Fibroblast of villous mesenchyme (primary cell): ENCODE measurements at places on chromosomes 5 and 9. TPM values are rescaled to one million over a fixed set of nuclear protein-coding genes. Genes with fewer than 3 reads are reported as not detected.

DNA sequence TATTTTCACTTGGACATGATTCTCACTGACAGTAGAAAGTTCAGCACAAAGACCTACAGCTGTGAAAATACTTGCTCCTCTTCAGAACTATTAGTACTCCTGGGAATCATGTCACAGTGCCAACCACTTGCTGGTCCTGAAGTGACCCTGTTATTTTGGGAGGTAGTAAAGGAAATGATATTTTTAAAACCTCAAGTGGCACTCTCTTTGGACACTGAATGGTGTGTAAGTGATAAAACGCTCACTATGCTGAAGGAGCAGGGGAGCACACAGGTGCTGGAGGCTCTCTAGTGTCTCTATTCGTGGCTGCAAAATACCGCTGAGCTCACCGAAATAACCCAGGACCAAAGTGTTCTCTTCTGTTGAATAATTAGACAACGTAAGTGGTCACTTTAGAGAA lies 76.9 kb upstream of the SPATA31D4 start:
- no peak for DNase-seq

- peak; percentile 68 for DNase-seq
These were observed 30.8 kb downstream of the SKP1 start for GRCh38 chr5:134145779-134146581.

- DNase-seq: no peak
These were observed 30.0 kb upstream of the MATR3 start for GRCh38 chr5:139263536-139263935.

DNA sequence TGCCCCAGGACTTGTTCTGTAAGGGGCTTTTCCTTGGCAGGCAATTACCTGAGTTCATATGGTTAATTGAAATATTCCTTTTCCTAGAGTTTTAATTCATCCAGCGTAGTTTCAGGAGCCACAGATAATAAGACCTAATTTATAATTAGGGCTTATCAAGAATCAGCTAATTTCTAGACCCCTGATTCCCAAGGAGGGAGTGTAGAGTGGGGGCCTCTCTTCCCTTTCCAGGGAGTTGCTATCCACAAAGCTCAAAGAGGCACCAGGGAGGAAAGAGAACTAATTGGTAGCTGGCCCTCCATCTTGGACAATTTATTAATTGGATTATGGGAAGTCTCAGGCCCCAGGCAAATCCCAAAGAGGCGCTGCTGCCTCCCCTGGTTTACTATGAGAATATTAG lies 75.8 kb upstream of the ZNF618 start:
- DNase-seq: no peak

DNA sequence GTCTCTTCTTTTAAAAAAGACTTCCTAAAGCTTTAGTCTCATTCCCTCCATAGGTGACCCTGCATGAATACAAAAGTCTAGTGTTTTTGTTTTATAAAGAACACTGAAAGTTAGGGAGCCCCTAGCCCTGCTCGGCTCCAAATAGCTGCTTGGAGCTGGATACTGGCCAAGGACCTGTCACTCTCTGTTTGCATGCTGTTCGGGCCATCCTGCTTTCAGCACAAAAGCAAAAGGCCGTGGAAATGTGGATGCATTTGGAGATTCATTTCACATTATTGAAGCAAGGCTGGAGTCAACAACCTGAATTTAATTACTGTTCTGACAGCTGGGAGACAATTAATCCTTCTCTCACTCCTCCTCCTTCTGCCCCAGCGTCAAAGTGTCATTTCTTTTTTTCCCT lies 151.7 kb upstream of the NMUR2 start:
- no peak for DNase-seq

DNA sequence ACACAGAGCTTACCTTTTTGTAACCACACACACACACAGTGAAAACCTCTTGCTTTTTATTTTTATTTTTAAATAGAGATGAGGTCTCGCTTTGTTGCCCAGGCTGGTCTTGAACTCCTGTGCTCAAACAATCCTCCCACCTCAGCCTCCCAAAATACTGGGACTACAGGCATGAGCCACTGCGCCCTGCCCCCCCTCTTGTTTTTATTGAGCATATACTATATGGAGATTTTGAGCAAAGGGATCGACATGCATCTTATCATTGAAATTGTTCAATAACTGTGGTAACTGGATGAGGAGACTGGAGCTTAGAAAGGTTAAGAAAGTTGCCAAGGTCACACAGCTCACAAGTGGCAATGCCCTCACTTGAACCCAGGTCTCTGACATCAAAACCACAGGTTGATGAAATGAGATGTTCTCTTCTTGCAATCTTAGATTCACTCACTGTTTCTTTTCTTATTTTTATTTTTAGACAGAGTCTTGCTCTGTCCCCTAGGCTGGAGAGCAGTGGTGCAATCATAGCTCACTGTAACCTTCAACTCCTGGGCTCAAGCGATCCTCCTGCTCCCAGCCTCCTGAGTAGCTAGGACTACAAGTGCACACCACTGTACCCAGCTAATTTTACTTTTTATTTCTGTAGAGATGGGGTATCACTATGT lies 26.8 kb upstream of the STXBP1 start:
- no peak for DNase-seq

CATSPER3 gene
- total RNA-seq: under 0.01 TPM in 1 of 2 replicates, not detected in the other

GRCh38 chr9:21889673-21890072 lies 87.2 kb downstream of the MTAP start:
- no peak for DNase-seq

- DNase-seq: peak; percentile 58
These were observed 57.2 kb downstream of the COL5A1 start for GRCh38 chr9:134698587-134699342.

DNA sequence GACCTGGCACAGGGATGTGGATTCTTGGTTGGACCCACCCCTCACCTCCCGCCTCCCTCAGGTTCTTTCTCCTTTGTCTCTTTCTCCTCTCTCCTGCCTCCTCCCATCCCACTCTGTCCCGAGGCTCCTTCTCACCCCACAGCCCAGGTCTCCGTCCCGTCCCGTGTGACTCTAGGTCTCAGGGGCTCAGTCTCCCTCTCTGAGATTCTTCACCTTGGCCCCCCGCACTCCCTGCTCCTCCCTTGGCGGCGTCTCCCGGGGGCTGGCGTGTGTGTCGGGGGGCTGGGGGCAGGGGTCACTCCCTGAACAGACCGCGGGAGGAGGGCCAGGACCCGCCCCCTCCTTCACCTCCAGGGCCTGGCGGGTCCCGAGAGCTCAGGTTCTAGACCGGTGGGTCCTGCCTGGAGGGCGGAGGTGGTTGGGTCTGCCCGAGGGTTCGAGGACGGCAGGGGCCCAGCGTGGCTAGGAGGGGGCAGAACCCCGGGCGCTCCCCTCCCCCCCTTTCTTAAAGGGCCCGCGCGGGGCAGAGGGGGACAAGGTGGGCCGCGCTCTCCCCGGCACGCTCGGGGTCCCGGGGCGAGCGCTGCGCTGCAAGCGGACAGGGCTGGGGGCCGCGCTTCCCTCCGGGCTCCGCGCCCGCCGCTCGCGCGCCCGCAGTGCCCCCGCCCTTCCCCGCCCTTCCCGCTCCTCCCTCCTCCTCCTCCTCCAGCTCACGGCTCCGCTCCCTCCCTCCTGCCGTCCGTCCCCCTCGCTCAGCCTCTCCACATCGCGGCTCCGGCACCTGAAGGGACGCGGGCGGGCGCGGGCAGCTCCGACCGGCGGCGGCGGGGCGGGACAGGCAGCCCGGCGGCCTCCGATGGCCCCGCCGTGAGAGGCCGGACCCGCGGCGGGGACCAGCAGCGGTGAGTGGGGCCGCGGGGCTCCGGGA lies at the start of gene PSD2:
Gene PSD2 (plus strand): TSS at position 735 of the 928 bp plus-strand sequence. CDS start 13,633 bp downstream, outside the sequence.
- no peak for DNase-seq

DNA sequence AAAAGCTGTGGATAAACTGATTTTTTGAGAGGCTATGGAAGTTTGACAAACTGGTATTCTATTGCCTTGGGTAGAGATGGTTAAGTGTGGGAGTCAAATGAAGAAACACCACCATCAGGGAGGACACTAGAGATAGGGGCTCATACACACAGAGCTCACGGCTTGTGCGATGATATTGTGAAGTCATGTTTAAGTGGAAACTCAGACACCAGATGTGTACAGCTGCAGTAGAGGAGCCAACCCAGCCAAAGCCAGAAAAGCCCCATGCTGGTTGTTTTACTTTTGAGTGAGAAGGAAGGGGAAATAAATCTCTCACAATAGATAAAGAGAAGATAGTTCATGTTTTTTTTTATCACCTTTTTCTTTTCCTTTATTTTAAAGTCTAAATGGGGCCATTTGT lies 377.7 kb downstream of the DMRT2 start:
- no peak for DNase-seq

KIF4B gene
- under 0.01 TPM in 1 of 2 replicates, not detected in the other for total RNA-seq

GRCh38 chr9:105385381-105385985 lies 62.4 kb upstream of the FSD1L start:
- DNase-seq: peak; percentile 66

DNA sequence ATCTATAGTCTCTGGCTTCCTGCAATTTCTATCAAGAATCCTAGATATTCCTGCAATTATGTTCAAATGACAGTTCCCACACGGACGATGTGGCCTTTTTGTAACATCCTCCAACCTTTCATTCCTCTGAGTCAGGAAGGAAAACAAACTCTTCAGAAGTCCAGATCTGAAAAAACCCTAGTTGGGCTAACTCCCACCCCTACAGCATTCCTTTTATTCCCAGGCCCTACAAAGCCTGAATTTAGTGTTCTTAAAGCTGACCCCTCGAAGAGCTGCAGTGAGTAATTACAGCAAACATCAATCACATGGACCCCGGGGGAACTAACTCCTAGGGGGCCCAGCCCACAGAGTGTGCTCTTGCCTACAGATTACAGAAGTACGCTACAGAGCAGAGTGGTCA lies 99.7 kb downstream of the SERINC5 start:
- DNase-seq: peak; percentile 34

DNA sequence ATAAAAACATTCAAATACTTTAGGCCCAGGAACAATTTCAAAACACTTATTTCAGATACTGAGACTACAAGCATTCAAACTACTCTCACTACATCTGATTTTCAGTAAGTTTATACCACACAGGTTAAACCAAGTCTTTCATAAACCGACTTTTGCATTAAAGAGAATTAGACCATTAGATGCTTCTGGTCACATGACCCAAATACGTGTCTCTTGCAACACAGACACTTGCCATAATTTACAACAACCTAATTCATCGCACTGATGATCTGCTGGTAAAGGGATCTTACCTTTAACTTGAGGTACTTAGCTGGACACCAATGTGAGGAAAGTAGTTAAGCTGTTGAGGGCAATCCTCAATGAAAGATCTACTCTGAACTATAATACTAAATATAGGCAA lies 3.2 kb downstream of the HNRNPH1 start:
- DNase-seq: peak; percentile 45

- no peak for DNase-seq
These were observed 72.5 kb downstream of the MRPS30 start for GRCh38 chr5:44881266-44881665.

OSMR gene
- 89.2 and 114 TPM in 2 replicates for total RNA-seq

DNA sequence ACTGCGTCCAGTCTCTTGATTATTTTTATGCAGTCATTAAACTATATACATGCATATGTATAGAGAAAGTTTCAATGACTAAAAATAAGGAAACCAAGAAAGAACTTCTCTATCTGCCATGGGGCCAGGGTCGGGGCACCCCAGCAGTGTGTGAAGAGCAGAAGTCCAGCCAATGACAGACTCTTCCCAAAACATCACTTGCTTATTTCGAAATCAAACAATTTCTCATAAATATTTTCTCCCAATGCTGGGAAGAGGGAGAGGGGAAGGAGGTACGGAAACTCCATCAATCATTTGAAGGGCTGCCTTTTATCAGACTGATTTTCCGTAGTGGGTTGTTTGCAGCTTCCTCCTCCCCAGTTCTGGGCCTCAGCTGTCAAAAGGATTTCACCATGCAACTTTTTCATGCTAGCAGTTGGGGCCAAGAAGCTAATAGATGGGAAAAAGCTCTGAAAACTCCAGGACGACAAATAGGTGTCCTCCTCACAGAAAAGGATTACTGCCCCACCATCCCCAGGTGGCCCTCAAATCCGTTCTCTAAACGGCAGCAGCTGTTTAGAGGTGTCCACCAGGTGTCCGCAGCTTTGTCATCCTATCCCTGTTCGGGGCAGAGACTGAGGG lies 617 bp upstream of the FPGS start:
- peak; percentile 61 for DNase-seq

DNA sequence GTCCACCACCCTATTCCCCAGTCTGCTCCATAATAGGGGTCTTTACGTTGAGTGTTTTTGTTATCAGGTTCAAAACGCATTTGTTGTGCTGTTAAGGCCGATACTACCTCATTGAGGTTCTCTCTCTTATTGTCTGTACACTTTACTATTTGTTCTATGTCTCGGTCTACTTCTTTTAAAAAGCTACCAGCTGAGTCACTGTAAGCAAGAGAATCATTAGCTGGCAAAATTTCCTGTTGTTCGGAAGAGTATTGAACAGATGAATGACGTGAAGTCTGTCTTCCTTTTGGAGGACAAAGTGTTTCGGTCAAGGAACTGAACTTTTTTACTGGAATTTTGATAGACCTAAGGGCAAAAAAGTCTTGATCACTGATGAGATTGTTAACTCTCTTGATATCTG lies 10.3 kb downstream of the LYSMD3 start:
- no peak for DNase-seq

GRCh38 chr5:135492319-135492626 lies 40.1 kb upstream of the TIFAB start:
- no peak for DNase-seq

DNA sequence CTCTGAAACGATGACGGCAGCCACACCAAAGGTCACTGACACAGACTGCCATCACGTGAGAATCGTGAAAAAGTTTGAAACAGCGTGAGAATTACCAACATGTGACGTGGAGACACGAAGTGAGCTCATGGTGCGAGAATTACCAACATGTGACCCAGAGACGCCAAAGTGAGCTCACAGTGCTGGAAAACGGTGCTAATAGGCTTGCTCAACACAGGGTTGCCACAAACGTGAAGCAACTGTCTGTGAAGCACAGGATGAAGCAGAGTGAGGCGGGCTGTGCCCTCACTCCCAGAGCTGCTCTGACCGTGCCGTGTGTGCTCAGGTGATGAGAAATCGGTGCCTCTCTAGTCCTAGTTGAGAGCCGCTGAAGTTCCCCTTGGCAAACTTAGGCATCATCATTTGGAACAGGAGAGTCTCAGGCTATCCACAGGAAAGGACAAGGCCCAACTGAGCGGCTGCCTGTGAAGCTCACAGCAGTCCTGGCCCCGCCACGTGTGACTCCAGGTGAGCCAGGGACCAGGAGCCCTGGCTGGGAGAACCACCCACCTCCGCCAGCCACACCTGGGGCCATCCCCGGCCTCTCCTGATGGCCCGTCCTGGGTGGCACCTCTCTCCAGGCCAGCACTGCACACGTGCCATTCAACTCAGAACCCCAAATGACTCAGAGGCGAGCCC lies 29.8 kb upstream of the SLC6A3 start:
- no peak for DNase-seq

HMGCS1 gene
- total RNA-seq: 220 and 234 TPM in 2 replicates

- no peak for DNase-seq
These were observed 26.9 kb downstream of the HMGCR start for GRCh38 chr5:75363726-75364495.

GRCh38 chr9:137515338-137515724 lies 34.9 kb downstream of the PNPLA7 start:
- DNase-seq: no peak

SLCO6A1 gene
- under 0.01 and 0.32 TPM in 2 replicates for total RNA-seq

GRCh38 chr5:1706021-1706420 lies 93.6 kb downstream of the MRPL36 start:
- no peak for DNase-seq

MVB12B gene
- total RNA-seq: 3.5 and 4.8 TPM in 2 replicates
